ENCODE measurements at places on chromosomes 1 and 21.
A peak's percentile ranks its signal among the peaks of the same experiment; 100 is the strongest.

GRCh38 chr1:58443986-58444868 lies 102.3 kb downstream of the OMA1 start:
- no peak for DNase-seq

DNA sequence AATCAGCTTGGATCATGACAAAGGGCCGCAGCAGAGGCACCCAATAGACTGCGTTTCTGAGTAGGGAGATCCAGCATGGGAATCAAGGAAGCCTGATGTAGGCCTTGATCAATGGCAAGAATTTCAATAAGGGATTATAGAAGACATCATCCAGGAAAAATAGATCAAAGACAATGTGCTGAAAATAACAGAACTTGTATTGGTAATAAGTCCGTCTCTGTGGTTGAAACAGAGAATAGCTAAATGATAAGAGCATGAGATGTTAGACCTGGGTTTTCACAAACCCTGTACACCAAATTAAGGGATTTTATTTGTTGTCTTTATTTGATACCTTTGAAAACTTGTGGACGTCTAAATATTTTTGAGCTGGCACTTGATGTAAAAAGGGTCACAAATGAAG lies 228.0 kb upstream of the SGIP1 start:
- DNase-seq = no peak

DNA sequence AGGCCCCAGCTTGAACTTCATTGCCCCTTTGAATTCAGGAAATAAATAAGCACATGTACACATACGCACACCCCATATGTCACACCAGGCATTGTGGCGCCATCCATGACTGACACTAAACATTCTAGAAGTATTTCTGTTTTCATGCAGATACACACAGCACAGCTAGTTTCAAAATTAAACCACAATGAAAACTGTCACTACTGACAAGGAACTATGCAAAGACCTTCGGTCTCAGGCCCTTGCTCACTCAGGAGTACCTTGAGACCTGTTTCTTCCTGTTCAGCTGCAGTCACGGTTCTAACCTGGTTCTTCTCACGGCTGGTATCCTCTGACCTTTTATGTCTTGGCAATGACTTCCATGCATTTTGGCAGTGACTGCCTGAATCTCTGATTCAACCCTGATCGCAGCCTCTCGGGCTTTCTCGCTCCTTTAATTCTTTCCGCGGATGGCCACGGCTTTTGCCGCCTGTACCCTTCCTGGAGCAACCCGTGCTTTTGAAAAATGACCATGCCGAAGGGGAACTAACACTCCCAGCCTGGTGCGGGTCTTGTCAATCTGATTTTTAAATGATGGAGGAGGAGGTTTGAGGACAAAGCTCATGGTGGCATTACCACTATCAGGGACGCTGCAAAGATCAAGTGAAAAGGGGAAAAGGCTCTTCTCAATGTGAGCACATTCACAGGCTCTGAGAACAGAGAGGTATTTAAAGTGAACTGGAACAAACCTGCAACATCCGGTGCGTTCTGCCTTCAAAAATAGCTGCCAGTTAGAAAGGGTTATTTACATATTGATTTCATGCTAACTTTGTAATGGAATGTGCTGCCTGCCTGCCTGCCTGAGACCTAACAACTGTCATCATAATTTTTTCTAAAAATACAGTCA lies 384.6 kb downstream of the RRAGC start:
- peak; percentile 48 for DNase-seq

DNA sequence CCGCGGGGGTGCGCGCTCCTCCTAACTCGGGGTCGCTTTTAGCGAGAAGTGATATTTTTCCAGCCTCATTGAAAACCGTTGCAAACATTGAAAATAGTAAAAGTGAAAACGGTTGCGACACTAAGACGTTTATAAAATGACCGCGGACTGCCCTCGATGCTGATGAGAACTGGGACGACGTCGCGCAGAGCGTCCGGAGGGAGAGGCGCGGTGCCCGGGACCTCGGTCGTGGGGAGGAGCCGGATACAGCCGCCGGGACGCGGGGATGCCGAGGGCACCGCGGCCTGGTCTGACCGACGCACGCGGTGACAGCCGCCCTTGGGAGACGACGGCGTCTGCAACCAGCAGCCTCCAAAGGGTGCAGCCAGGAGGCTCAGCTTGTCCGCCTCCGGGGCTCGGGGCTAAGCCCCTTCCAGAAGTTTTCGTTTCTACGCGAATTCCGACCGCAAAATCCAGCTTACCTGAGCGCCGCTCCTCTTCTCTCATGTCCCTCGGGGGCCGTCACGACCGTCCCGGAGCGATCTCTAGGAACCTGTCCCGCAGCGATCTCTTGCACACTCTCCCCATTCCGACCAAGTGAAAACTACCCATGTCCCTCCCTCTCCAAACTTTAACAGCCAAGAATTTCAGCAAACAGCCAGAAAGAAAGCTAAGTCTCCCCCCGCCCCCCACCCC lies 144.4 kb upstream of the ETS2 start:
- no peak for DNase-seq

DNA sequence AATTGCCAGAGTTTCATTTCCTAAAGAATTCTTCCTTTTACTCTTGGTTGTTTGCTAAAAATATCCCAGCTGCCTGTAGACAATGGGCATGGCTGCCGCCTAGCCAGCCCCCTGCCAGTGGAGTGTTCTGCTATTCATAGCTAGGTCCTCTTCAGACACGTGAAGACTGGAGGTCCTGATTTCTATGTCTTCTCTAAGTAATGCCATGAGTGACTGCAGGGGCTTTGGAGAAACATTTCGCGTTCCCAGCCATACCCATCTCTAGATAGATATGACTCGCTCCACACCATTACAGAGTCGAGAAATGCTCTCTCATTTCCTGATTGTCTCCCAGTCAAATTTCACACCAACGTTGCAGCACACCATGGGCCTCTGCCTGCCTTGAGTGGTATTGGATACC lies 99.5 kb upstream of the BACE2 start:
- no peak for DNase-seq

DNA sequence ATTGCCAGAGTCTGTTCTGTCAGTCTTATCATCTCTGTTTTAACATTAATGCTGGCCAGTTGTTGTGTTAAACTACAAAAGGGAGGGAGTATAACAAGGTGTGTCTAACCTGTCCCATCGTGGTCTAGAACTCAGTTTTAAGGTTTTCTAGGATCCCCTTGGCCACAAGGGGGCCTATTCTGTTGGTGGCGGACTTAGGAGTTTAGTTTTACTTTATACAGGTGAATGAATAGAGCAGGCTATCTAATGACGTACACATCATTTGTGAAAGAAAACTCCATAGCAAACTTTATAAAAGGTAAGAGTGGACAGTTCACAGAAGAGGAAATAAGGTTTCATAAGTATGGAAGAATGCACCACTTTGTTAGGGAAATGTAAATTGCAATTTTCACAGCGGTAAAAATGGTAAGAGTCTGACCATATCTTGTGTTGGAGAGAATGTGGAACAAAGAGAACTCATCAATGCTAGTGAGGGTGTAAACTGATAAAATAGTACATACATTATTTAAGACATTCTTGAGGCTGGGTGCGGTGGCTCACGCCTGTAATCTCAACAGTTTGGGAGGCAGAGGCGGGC lies 2.5 kb upstream of the ATF6 start:
- peak; percentile 35 for DNase-seq

DNA sequence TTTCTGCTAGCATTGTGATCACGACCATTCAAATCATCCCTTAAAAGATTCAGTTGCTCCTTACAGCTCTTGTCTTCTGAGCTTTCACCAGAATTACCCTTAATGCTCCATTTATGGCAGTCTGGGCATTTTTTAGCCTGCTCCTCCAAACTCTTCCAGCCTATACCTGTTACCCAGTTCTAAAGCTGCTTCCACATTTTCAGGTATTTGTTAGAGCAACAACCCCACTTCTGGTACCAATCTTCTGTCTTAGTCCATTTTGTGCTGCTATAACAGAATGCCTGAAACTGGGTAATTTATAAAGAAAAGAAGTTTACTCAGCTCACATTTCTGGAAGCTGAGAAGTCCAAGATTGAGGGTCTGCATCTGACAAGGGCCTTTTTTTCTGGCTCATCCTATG lies 17.2 kb downstream of the MYBPH start:
- no peak for DNase-seq

DNA sequence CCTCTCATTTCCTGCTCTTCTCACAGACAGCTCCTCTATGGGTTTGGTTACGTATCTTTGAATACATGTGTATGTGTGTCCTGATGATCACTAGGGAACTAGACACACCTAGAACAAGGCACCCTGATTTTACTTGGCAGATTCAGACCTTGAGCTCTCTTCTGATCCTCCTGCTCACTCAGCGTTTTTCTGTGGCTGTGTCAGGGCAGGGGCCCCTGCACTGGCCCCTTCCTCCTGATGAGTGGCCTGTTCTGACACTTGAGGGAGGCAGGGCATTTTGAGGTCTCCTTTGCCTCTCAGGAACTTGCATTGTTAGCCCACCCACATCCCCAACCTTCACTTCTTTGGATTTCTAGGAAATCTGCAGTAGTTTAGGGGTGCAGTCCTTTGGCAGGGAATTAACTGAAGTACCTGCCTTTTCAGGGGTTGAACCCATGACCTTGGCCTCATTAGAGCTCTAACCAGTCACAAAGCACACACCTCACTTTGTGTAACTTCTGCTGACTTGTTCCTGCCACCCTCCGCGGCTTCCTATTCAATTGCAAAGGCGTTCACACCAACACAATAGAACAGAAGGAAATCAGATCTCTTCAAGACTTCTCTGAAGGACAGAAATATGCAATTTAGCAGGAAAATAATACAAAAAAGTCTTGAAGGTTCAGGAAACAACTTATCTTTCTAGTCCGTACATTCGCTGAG lies 8.8 kb downstream of the SMYD2 start:
- DNase-seq = no peak

GRCh38 chr1:101002551-101002950 lies 23.0 kb downstream of the DPH5 start:
- no peak for DNase-seq

DNA sequence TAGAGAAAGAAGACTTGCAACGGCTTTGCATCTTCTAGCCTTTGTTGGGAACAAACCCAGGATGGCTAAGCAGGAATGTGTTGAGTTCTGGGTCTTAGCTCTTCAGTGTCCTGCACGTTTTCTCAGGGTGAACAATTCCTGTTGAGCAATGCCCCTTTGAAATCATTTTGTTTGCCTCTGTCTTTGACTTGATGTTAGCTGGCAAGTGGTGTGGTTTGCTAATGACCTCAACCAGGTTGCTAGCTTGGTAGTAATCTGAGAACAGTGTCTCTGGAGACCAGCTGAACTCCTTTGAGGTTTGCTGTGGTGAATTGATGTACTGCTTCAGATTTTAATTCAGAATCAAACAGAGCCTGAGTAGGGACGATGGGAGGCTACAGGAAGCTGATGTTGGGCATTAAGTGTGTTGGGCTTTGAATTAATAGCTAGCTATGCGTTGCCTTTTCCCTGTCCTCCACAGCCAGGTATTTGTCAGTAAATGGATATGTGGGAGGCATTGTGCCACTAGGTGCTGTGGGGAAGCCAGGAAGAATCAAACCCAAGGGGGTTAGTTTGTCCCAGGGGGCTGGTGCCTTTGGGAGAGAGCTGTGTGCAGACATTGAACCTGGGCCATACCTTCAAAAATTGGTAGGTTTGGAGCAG lies 23.3 kb upstream of the SRSF10 start:
- no peak for DNase-seq

DNA sequence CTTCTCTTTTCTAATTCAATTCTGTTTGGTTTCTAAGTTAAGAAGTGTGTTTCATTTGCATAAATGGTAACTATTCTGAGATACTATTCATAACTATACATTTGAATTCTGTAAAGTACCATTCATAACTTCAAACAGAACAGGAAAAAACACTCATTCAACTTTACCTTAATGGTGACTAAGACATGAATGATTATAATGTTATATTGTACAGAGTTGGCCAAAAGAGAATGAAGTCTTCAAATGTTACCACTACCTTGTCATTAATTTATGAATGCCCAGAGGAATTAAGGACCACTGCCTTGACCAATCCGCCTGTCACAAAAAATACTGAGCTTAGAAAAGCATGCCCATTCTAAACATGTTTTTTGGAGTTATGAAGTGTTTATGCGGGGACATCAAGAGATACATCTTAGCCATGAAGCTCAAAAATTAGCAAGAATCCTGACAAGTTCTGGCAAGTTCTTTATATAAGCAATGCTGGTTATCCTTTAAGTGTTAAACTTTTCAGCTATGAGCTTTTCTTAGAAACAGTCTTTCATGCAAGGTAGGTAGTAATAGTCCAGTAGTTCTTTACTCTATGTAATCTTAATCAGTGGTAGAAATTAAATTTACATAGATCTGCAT lies 7.9 kb downstream of the WASF2 start:
- DNase-seq = no peak

DNA sequence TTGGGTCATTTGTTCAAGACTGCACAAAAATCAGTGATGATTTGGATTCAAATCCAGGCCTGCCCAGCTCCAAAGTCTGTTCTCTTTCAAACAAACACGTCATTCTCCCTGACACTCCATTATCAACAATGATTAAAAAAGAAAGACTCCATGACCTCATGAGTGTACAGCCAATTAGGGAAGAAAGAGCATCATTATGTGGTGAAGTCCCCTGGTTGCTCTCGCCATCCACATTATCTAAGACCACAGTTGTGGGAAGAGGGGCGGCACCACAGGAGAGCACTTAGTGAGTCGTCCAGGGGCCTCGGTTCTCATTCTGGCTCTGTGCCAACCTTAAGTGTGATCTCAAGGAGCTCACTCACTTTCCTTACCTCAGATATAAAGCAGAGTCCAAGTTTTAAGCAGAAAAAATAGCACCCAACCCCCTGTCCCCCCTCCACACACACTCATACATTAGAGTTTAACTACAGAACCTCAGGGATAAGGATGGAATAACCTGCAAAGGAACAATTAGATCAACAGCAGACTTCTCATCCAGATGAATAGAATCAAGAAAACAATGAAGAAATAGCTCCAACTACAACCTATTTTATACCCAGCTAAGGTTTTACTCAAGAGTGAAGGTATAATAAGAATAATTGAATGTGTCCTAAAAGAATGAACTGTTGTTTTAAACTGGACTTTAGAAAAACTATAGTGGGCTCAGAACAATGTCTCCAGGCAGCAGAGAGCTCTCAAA lies 47.8 kb downstream of the COL6A1 start:
- no peak for DNase-seq

GRCh38 chr21:42189431-42189830 lies 29.5 kb upstream of the ABCG1 start:
- DNase-seq = no peak

- no peak for DNase-seq
Measured at GRCh38 chr1:216054600-216054999, 368.6 kb downstream of the USH2A start.

- DNase-seq = no peak
Measured at GRCh38 chr1:170864238-170864637, 71.1 kb upstream of the MROH9 start.

DNA sequence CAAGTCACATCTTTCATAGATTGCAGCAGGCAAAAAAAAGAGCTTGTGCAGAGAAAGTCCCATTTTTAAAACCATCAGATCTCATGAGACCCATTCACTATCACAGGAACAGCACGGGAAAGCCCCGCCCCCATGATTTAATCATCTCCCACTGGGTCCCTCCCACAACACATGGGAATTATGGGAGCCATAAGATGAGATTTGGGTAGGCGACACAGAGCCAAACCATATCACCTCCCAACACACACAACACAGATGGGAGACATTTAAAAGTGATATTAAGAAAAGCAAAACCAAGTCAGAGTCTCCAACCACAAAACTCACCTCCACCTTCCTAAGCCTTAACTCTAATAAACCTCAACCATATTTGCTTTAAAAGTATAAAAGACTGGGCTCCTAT lies 61.5 kb upstream of the TIAM1 start:
- no peak for DNase-seq

Measured in CD4-positive, alpha-beta T cell treated with Interferon gamma for 1 hour (primary cell).